ENCODE measurements at places on chromosomes 7 and 10.

DNA sequence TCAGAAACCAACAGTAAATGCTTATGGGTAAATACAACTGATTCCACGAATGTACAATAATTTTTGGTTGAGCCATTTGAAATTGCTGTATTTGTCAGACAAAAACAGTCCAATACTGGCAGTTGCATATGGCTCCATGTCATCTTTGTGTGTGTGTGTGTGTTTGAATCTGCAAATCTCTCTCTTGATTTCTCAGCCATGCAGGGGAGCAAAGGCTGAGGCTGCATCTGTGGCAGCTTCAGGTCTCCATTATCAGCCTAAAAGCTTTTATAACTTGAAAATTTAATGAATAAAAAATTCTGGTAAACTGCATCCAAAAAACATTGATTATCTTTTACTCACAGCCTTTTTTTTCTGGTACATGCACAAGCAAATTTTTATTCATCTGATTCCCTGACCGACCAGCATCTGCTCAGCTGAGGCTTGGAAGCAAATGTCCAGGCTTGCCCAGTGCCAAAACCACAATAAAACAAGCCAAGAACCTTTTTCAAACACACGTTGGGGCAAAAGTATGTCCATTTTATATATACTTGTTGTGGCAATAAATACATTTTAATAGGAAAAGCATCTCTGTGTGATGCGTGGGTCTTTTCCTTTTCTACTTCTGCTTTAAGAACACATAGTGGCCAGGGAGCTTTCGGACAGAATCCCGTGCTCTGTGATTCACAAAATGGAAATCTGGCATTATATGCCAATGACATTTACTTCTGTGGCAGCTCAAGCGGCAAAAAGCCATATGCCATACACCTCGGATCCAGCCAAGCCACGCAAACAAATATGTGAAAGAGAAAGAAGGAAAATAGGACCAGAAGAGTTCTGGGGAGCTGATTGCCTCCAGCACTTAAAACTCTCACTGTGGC lies 275.6 kb upstream of the AOAH start:
- no peak for DNase-seq

DNA sequence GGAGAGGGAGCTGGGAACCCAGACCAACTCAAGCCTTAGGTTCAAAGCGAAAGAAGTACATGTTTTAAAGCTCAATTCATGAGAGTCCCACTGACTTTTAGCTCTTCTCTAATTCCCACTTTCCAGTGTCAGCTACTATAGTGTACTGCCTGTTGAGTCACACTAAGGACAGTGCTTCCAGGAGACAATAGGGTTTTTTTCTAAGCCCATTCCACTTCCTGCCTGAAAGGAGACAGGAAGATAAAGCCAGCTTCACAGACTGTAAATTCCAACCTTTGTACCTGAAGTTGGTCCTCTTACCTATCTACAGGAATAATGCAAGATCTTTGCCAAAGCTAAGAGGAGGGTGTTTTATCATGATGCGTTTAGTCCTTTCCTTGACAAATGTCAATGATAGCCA lies 4.4 kb downstream of the MSRB2 start:
- DNase-seq = peak; percentile 34

DNA sequence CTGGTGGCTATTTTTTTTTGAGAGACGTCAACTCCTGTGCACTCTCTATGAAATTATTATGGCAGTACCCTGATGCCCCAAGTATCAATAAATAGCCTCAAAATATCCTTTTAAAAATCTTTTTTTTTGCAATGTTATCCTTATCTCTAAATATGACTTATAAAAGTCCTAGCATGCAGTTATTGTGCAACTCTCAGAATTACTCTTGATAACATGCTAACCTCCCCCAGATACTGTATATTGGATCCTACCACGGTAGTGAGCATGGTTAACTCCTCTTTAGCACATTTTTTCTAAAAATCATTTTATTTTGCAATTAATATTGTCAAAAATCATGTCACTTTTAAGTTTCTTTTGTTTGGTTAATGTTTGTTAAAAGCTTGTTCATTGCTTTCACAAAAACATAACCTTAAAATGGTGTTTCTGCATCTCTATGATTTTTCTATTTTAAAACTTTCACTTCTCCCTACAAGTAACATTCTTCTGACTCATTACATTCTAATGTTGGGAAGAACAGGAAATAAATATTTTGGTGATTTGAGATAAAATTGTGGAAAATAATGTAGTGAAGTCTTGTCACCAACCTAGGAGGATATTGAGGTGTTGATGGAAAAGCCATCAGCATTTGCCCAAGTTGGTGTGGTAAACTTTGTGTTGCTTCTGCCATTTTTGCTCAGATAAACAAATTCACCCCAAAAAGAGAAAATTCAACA lies 42.1 kb upstream of the ADRA2A start:
- DNase-seq = no peak

DNA sequence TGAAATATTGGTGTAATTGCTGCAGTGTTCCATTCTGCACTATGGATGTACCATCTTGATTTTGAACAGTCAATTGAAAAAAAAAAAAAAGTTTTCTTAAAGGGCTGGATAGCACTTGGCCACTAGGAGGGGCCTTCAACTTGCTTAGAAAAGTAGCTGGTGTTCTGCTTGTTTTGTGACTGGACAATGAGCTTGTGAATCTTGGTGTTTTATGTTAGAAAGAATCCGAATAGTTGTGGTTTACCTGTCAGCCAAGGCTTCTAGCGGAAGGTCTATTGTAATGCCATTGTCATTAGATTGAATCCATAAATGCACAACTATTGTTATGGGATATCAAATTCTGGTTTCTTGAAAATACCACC lies 77.1 kb downstream of the BMPER start:
- DNase-seq = peak; percentile 14

GRCh38 chr7:49695971-49696370 lies 77.5 kb upstream of the VWC2 start:
- no peak for DNase-seq

DNA sequence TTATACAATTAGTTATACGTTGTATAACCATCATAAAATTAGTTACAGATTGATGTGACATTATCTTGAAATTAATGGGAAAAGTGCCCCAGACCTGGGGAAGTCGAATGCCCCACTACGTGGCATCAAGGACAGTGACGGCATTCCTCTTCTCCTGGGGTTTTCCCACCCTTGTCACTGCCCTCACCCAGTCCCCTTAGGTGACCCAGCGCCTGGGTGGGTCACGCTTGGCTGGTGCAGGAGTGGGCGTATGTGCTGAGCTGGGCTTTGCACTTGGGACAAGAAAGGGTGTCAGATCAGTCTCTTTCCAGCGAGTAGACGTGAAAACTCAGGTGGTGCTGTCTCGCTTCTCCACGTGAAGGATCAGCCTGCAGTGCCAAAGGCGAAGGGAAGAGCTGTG lies 7.6 kb downstream of the FOXK1 start:
- DNase-seq = no peak

GRCh38 chr7:29319719-29320521 lies 125.3 kb downstream of the CHN2 start:
- no peak for DNase-seq

DNA sequence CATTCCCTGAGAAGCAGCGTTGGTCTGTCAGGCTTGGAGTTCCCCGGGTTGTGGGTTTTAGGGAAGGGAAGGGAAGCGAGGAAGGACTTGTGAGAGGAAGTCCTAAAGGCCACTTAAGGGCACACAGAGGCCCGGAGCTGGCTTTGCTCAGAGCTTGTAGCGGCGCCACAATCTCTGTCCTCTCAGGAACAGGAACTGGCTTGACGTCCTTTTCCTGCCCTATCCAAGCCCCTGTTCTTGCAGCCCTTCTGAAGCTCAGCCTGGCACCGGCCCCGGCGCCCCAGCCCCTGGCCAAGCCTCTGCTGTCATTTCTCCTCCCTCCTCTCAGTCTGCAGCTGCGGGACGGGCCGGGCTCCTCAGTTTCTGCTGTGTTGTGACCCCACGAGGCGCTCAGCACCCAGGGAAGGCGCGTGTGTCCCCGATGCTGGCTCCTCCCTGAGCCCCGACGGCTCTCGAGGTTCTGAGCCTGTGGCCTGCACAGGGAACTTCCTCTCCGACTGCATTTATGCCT lies at the start of gene GIMAP8:
TSS of gene GIMAP8 (plus strand) at position 140 of the 511 bp plus-strand sequence. CDS start 16,069 bp downstream, outside the sequence.
- DNase-seq = no peak

DNA sequence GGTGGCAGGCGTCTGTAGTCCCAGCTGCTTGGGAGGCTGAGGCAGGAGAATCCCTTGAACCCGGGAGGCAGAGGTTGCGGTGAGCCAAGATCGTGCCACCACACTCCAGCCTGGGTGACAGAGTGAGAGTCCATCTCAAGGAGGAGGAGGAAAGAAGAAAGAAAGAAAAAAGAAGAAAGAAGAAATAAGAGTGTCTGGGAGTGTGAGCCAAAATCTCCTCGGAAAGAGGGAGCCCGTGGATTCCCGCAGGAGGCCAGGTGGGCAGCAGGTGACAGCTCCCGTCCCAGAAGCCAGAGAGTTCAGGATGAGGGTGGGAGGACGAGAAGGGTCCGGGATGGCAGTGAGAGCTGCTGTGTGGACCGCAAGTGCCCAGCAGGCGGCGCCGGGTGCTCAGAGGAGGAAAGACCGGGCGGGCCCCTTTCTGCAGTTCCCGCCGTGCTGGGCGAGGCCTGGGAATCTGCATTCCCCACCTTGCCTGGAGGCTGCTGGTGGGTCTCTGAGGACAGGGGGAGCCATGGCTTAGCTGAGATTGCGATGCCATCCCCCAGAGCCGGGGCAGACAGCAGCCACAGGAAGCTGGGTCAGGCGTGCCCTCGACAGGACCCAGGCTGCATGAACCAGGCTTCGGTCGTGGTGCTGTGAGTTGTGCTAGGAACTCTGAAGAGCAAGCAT lies 17.1 kb upstream of the AMZ1 start:
- peak; percentile 73 for DNase-seq

- peak; percentile 65 for DNase-seq
Observed at GRCh38 chr10:110568055-110568735, 700 bp downstream of the SMC3 start.

- DNase-seq = no peak
Observed at GRCh38 chr10:68625316-68625921, 65.3 kb downstream of the TET1 start.

- DNase-seq = no peak
Observed at GRCh38 chr10:101691081-101691480, 3.9 kb downstream of the FBXW4 start.

GRCh38 chr10:73379064-73379748 lies 20.5 kb upstream of the CFAP70 start:
- no peak for DNase-seq

All from RKO (cell line).